ENCODE measurements at places on chromosomes 12 and 14. TPM values are rescaled to one million over a fixed set of nuclear protein-coding genes. Genes with fewer than 3 reads are reported as not detected.

DNA sequence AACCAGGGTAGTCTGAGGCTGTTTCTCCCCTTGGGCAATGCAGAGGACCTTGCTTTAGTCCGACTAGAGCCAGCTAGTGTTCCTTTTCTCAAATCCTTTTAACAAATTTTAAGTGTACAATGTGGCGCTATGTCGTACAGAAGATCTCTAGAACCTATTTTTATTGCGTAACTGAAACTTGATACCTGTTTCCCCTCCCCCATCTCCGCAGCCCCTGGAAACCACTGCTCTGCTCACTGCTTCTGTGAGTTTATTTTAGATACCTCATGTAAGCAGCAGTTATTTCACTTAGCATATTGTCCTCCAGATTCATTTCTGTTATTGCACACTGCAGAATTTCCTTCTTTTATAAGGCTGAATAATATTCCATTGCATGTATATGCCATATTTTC, 1092.3 kb downstream of the AACS start:
- no peaks in the 10 kb centered on the region for H3K4me1 ChIP-seq
- no peaks in the 10 kb centered on the region for H3K36me3 ChIP-seq
- no peak overlapping the region for H3K27ac ChIP-seq

- peaks cover 60% of the 10 kb centered on the region for H3K4me1 ChIP-seq
- DNase-seq: peak; percentile 66
- H3K27me3 ChIP-seq: no peaks in the 10 kb centered on the region
- H3K4me3 ChIP-seq: no peak overlapping the region
- peaks cover 87% of the 10 kb centered on the region for H3K36me3 ChIP-seq
Observed at GRCh38 chr12:4281173-4281654, 7.7 kb downstream of the CCND2 start.

- no peaks in the 10 kb centered on the region for H3K36me3 ChIP-seq
- H3K4me1 ChIP-seq: no peaks in the 10 kb centered on the region
- no peak for DNase-seq
- H3K27me3 ChIP-seq: no peaks in the 10 kb centered on the region
- H3K27ac ChIP-seq: no peak overlapping the region
Observed at GRCh38 chr14:105041841-105042765, 21.2 kb upstream of the CDCA4 start.

GRCh38 chr12:108969622-108970021, 51.2 kb downstream of the SVOP start:
- H3K36me3 ChIP-seq: no peaks in the 10 kb centered on the region
- no peak for DNase-seq
- H3K27me3 ChIP-seq: no peaks in the 10 kb centered on the region

GRCh38 chr12:50613463-50613862, 108.7 kb downstream of the DIP2B start:
- DNase-seq: no peak
- no peak overlapping the region for H3K4me3 ChIP-seq
- H3K4me1 ChIP-seq: peaks cover 37% of the 10 kb centered on the region
- no peak overlapping the region for H3K27ac ChIP-seq

DNA sequence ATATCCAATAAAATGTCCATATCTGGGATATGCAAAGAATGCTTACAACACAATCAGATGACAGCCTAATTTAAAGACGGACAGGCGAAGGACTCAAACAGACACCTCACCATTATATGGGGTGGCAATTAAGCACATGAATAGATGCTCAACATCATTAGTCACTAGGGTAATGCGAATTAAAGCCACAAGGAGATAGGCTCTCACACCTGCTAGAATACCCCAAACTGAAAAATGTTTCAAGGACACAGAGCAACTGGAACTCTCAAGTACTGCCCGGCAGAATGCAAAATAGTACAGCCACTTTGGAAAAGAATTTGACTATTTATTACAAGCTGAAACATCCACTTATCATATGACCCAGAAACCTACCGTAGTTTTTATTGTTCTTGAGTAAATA, 42.9 kb downstream of the FERMT2 start:
- H3K4me1 ChIP-seq: no peaks in the 10 kb centered on the region
- no peak overlapping the region for H3K4me3 ChIP-seq
- H3K27me3 ChIP-seq: no peaks in the 10 kb centered on the region
- H3K27ac ChIP-seq: no peak overlapping the region
- H3K36me3 ChIP-seq: no peaks in the 10 kb centered on the region

SIX6 gene
- total RNA-seq: not detected

DNA sequence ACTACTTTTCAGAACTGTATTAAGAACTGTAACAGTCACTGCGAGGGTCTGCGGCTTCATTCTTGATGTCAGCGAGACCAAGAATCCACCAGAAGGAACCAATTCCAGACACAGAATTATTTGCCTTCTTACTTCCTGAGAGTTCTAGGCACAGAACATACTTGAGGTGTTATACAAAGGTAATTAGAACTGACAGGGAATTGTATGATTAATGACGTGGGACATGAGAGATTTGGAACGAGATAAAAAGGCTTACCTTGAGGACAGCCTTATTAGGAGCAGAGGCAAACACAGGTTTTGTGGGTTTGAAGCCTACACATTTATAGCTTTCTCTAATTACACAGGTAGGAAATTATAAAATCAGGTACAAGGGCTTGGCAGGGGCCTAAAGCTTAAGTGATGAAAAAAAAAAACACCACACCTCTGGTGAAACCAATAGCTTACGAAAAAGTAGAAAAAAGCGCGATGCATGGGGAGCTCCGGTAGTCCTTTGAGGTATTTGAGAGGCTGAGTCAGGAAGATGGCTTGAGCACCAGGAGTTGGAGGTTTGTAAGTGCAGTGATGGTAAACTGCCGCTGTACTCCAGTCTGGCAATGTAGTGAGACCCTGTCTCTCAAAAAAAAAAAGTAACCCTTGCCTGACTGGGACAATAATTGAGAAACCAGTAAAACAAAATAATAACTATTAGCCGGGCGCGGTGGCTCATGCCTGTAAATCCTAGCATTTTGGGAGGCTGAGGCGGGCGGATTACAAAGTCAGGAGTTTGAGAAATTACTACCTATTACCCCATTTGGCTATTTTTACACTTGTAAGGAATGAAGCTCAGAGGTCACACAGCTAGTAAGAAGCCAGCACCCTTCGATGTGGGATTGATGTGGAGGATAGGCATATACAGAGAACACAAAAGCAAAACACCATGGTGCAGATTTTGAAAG, 795 bp upstream of the ACOT2 start:
- peak overlapping the region; percentile 57 for H3K4me3 ChIP-seq
- no peaks in the 10 kb centered on the region for H3K36me3 ChIP-seq
- peaks cover 22% of the 10 kb centered on the region for H3K4me1 ChIP-seq
- H3K27ac ChIP-seq: peak overlapping the region; percentile 88
- no peak for DNase-seq
- no peaks in the 10 kb centered on the region for H3K27me3 ChIP-seq

DNA sequence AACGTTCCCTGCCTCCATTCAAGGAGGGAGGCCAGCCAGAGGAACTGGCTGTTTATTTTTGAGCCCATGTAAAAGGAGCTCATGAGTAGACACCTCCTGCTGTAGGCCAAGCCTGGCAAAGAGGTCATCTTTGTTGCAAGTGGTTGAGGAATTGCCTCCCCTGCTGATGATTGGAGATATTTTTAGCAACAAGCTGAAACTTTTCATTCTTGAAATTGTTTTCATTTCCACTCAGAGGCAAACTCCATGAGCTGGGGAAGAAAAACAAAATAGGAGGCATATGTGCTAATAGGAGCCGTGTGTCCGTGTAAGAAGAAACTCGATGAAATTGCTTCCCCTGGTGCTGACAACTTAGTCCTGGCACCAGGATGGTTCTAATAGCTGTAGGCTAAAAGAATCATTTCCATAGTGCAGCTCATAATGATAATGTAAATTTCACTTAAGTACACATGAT, 440.1 kb upstream of the FAR2 start:
- no peak overlapping the region for H3K27ac ChIP-seq
- H3K36me3 ChIP-seq: no peaks in the 10 kb centered on the region
- H3K4me3 ChIP-seq: no peak overlapping the region

DNA sequence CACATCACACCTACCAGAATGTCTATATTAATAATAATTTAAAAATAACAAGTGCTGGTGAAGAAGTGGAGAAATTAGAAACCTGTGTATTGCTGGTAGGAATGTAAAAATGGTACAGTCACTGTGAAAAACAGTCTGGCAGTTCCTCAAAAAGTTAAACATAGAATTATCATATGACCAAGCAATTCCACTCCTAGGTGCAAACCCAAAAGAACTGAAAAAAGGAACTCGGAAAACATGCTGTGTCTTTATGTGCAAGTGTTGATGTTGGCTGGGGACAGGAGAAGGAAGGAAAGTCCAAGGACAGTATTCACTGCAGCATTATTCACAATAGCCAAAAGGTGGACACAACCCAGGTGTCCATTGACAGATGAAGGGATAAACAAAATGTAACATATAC, 146.5 kb downstream of the TTC7B start:
- no peaks in the 10 kb centered on the region for H3K27me3 ChIP-seq
- H3K4me3 ChIP-seq: no peak overlapping the region
- no peak for DNase-seq
- no peak overlapping the region for H3K27ac ChIP-seq

DNA sequence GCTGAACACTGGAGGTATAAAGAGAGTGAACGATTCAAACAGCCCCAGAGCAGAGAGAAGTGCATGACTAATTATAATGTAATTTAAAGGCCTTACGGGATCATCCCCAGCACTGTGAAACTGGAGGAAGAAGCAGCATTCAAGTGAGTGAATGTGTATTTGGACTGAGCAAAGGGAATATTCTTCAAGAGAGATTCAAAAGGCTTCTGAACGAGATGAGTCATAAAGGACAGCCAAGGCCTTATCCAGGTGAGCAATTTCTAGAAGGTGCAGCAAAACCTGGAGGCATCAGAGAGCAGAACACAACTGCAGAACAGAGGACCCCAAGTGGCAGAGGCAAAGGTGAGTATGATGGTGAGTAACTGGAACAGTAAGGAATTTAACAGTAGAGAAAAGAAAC, 127.2 kb downstream of the BCAT1 start:
- no peak overlapping the region for H3K4me3 ChIP-seq
- no peaks in the 10 kb centered on the region for H3K27me3 ChIP-seq
- no peaks in the 10 kb centered on the region for H3K4me1 ChIP-seq
- no peak overlapping the region for H3K27ac ChIP-seq
- no peak for DNase-seq

PROX2 gene
- total RNA-seq: not detected

- no peaks in the 10 kb centered on the region for H3K36me3 ChIP-seq
- no peak overlapping the region for H3K27ac ChIP-seq
- no peaks in the 10 kb centered on the region for H3K4me1 ChIP-seq
- no peak for DNase-seq
Observed at GRCh38 chr14:91654836-91655235, 77.0 kb downstream of the CATSPERB start.

GRCh38 chr14:75471059-75471458, 43.2 kb downstream of the JDP2 start:
- no peaks in the 10 kb centered on the region for H3K36me3 ChIP-seq
- no peak for DNase-seq
- H3K4me1 ChIP-seq: no peaks in the 10 kb centered on the region

NRDE2 gene
- total RNA-seq: 24.8 TPM

- H3K4me1 ChIP-seq: peaks cover 15% of the 10 kb centered on the region
- H3K27me3 ChIP-seq: no peaks in the 10 kb centered on the region
- H3K27ac ChIP-seq: no peak overlapping the region
Observed at GRCh38 chr14:92693998-92694795, 54.2 kb downstream of the LGMN start.

SOX5 gene
- total RNA-seq: 1.5 TPM

DNA sequence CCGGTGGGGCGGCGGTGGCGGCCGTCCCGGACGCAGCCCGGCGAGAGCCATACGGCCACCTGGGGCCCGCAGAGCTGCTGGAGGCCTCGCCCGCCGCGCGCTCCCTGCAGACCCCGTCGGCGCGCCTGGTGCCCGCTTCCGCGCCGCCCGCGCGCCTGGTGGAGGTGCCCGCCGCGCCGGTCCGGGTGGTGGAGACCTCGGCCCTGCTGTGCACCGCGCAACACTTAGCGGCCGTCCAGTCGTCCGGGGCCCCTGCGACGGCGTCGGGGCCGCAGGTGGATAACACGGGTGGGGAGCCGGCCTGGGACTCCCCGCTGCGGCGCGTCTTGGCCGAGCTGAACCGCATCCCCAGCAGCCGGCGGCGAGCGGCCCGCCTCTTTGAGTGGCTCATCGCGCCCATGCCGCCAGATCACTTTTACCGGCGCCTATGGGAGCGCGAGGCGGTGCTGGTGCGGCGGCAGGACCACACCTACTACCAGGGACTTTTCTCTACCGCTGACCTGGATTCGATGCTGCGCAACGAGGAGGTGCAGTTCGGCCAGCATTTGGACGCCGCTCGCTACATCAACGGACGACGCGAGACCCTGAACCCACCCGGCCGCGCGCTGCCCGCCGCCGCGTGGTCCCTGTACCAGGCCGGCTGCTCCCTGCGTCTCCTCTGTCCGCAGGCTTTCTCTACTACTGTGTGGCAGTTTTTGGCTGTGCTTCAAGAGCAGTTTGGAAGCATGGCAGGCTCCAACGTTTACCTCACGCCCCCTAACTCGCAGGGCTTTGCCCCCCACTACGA, 716 bp downstream of the RIOX1 start:
- peak; percentile 69 for DNase-seq
- no peaks in the 10 kb centered on the region for H3K36me3 ChIP-seq
- no peak overlapping the region for H3K4me3 ChIP-seq
- peak overlapping the region; percentile 84 for H3K27ac ChIP-seq
- no peaks in the 10 kb centered on the region for H3K27me3 ChIP-seq

DNA sequence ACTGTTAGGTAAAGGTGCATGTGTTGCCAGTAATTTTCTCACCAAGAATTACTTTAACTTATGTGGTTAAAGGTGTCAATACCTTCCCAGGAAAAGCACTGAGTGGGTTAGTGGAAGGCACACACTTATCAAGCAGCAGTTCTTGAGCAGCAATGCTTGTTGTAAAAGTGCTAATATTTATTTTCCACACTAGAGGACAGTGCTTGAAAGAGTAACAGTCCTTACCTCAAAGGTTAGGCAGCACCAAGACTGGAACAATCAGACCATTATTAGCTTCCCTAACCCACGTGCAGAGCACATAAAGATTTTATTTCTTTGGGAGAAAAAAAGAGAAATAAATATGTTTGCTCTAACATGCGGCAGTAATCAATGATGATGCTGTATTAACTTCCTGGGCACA, 48.8 kb upstream of the KRR1 start:
- H3K36me3 ChIP-seq: no peaks in the 10 kb centered on the region
- DNase-seq: no peak
- no peaks in the 10 kb centered on the region for H3K4me1 ChIP-seq
- no peak overlapping the region for H3K27ac ChIP-seq
- no peak overlapping the region for H3K4me3 ChIP-seq
- H3K27me3 ChIP-seq: no peaks in the 10 kb centered on the region

GRCh38 chr14:72812292-72812851, 81.5 kb downstream of the DPF3 start:
- no peaks in the 10 kb centered on the region for H3K27me3 ChIP-seq
- no peak overlapping the region for H3K4me3 ChIP-seq
- DNase-seq: no peak

DNA sequence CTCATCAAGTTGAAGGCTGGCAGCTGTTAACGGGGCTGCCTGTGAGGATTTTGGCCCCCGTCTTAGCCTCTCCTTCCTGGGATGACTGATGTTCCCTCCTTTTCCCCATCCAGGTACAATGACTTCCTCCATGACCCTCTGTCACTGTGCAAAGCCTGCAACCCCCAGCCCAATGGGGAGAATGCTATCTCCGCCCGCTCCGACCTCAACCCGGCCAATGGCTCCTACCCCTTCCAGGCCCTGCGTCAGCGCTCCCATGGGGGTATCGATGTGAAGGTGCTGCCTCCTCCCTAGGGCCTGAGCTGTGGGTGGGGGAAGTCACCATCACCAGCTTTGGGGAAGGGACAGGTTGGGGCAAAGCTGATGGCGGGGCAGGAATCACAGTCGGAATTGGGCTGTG, 16.1 kb downstream of the SDS start:
- no peaks in the 10 kb centered on the region for H3K27me3 ChIP-seq
- no peak overlapping the region for H3K27ac ChIP-seq
- no peak overlapping the region for H3K4me3 ChIP-seq
- DNase-seq: no peak
- no peaks in the 10 kb centered on the region for H3K36me3 ChIP-seq

All from adrenal gland (tissue), 19 donors.